NCI-H1105 (cell line): ENCODE measurements at places on chromosomes 3 and 15.

GRCh38 chr3:98918586-98918985 is 17.1 kb upstream of the DCBLD2 start:
- no peak for DNase-seq

DNA sequence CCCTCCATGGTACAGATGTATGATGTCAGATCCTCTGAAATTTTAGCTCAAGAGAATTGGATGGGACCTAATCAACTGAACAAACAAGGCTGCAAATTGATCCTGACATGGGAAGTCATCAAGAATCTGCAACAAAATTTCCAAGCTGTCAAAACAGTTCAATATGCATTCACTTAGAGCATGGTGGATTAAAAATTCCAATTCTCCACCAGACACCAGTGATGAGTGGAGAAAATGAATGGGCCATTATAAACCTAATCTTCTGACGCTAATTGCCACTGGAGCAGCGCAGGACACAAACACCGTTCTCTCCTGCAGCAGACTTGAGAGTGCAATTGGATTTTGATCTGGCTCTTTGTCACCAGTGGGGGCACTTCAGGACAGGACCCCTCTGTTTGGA is 94.2 kb downstream of the MINAR1 start:
- DNase-seq: no peak

GRCh38 chr15:95169541-95170459 is 938.4 kb downstream of the MCTP2 start:
- DNase-seq: no peak

- no peak for DNase-seq
Measured at GRCh38 chr3:37457378-37458065, 283.1 kb upstream of the LRRFIP2 start.

GRCh38 chr15:61064651-61065050 is 164.5 kb downstream of the RORA start:
- peak; percentile 83 for DNase-seq

- DNase-seq: no peak
Measured at GRCh38 chr3:84891851-84892250, 66.9 kb upstream of the CADM2 start.

- no peak for DNase-seq
Measured at GRCh38 chr15:80573606-80574005, 121.5 kb upstream of the ABHD17C start.

DNA sequence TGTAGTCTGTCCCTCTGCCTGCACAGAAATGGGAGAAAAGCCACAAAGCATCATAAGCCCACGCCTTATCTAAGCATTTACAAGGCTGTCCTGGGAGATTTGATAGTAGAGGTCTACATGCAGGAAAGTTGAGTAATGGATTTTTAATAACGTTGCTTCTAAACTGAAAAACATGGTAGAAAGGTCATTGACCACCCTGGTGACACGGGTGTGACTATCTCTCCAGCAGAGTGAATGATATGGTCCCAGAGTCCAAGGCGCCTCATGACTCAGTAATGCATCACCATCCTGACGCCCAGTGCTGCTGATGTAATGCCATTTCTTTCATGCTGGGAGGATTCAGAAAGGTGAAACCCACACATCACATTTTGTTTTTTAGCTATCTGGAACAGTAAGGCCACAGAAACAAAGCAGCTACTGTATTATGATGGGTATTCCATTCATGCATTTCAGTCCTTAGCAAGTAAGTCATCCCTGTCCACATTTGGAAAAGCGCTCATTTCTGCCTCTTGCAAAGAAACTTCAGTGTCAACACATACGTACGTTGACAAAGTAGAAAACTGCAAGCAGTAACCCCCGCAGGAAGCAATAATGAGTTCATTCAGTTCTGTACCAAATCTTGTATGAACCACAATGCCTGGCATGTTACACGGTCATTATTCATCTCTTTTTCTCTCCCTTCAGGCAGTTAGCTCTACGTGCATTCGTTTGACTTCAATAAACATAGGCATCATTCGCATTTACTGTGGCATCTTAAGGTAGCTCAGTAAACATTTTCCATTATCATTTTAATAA is 483.5 kb downstream of the GABRG3 start:
- no peak for DNase-seq

GRCh38 chr3:170558427-170558826 is 27.4 kb downstream of the SLC7A14 start:
- DNase-seq: no peak

- no peak for DNase-seq
Measured at GRCh38 chr15:100787567-100788417, 91.8 kb upstream of the ALDH1A3 start.

- no peak for DNase-seq
Measured at GRCh38 chr15:99621767-99622166, 56.0 kb downstream of the MEF2A start.

- peak; percentile 18 for DNase-seq
Measured at GRCh38 chr3:24830230-24831152, 335.8 kb upstream of the THRB start.

DNA sequence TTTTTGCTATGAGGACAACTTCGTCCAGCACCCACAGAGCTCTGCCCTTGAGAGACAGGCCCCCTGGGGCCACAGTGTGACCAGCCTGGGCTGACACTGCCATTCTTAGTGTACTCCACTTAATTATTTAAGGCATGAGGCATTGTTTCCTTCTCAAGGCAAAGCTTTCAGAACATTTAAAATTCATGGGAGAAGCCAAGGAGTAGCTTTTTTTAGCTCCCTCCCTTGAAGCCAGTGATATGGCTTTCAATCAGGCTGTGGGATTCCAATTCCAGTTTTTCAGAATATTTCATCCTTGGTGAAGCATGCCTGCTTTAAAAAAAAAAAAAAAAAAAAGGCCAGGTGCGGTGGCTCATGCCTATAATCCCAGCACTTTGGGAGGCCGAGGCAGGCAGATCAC is 21.3 kb downstream of the HOMER2 start:
- DNase-seq: no peak

GRCh38 chr3:106819440-106819839 is 557.8 kb upstream of the CCDC54 start:
- DNase-seq: no peak

GRCh38 chr3:183870563-183870962 is 14.1 kb downstream of the PARL start:
- no peak for DNase-seq

- no peak for DNase-seq
Measured at GRCh38 chr3:114445233-114445632, 151.4 kb downstream of the TIGIT start.

- DNase-seq: no peak
Measured at GRCh38 chr3:99246010-99246654, 344.6 kb upstream of the DCBLD2 start.
